ENCODE measurements at places on chromosomes 16 and 17.

DNA sequence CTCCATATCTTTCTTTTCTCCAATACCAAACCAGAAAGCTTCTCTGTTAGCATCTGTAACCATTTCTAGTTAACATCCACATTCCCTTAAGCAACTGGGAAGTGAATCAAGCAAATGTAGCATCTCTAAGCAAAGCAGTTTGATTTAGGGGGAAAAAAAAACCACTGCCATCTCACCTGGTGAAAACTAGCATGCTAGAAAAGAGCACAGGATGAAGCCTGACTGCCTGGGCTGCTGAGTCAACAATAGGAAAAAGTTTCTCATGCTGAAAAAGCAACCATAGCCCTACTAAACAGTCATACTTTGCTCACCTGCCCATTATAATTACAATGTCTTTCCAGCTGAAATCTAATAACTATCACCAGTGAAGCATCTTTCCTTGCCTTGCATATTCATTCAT, 139.3 kb downstream of the ANKFN1 start:
- DNase-seq = no peak

DNA sequence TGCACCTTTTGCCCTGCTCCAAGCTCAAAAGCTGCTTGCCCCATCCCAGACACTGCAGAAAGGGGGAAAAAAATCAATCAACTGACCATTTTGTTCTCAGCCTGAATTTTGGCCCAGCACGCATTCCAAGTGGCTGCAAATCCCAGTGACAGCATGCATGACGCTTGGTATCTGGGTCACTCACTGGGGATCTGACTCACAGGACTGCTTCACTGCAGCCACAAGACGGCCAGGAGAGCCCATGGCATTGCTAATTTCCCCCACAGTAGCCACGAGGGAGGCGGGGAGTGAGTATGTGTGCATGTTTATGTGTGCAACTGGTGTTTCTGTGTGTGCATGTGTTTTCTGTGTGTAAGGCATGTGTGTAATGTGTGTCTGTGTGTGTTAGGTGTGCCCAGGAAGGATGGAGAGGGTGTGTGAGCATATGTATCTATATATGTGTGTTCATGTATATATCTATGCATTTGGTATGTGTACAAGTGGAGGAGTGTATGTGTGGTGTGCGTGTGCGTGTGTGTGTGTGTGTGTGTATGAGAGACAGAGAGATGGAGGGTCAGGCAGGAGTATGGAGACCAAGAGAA, 33.8 kb downstream of the SDK2 start:
- no peak for DNase-seq

DNA sequence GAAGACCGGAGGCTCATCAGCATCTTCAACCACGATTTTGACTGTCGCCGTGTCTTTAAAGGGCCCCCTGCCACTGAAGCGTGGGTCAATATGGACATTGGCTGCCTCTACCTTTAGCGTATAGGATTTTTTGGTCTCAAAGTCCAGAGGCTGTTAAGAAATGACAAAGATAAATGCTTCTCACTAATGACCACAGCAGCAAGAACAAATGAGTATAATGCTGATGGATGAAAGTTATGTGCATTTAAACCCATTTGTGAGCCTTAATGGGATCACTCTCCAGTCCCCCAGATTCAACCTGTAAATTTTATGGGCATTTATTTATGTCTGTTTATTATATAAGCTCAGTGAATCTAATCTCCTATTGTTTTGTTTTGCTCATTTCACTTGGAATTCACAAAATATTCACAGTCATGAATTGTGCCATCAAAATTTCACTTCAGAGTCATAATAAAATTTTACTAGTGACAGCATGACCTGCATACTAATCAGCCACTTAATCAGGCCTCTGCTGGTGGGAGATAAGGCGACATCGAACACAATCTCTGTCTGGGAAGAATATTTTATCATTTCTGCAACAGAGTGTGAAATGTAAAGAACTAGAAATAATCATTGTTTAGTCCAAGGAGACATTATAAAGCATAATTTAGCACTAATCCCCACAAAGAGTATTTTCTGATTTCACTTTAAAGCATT, 218.5 kb downstream of the CDH8 start:
- DNase-seq = no peak

DNA sequence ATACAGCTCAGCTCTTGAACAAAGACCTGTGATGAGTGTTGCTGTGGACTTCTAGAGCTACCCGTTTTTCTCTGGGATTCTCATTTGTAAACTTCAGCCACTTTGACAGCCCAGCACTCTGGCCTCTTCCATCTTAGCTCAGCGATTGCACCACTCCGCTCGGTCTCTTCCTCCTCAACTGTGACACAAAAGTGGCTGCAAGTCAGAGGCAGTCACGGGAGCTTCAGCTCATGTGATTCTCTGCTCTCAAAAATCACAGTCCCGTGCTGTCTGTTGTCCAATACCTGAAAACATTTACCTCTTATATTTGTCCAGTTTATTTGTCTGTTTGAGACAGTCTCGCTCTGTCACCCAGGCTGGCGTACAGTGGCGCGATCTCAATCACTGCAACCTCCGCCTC, 75.7 kb upstream of the DNAH17 start:
- DNase-seq = no peak

- DNase-seq = no peak
Observed at GRCh38 chr17:62854098-62854680, 46.1 kb upstream of the MARCHF10 start.

DNA sequence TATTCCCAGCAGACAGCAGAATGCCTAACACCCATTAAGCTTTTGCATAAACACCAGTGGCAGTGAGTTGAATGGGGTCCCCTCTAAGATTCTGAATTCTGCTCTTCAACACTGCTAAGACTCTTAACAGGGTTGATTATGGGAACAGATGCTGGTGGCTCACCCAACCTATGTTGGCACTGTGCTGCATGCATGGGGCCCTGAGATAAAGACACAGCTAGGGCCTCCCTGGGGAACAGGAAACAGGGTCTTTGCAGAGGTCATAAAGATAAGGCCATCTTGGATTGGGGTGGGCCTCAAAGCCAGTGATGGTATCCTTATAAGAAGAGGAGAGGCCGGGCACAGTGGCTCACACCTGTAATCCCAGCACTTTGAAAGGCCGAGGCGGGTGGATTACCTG, 190.8 kb downstream of the SLC39A11 start:
- no peak for DNase-seq

Data from activated naive CD4-positive, alpha-beta T cell treated with anti-CD3 and anti-CD28 coated beads, Interleukin-2, amount 50 U/mL, for 72 hours (primary cell).